ENCODE measurements at places on chromosomes 13 and 19.

GRCh38 chr13:45602183-45603170 is 13.1 kb downstream of the ERICH6B start:
- H3K36me3 ChIP-seq = no peaks in the 10 kb centered on the region
- no peak overlapping the region for H3K27ac ChIP-seq
- no peak for DNase-seq
- no peak overlapping the region for H3K4me3 ChIP-seq
- no peaks in the 10 kb centered on the region for H3K4me1 ChIP-seq

GRCh38 chr13:57865600-57866294 is 234.2 kb downstream of the PCDH17 start:
- no peak overlapping the region for H3K27ac ChIP-seq
- no peaks in the 10 kb centered on the region for H3K4me1 ChIP-seq
- H3K36me3 ChIP-seq = no peaks in the 10 kb centered on the region
- no peak for DNase-seq

DNA sequence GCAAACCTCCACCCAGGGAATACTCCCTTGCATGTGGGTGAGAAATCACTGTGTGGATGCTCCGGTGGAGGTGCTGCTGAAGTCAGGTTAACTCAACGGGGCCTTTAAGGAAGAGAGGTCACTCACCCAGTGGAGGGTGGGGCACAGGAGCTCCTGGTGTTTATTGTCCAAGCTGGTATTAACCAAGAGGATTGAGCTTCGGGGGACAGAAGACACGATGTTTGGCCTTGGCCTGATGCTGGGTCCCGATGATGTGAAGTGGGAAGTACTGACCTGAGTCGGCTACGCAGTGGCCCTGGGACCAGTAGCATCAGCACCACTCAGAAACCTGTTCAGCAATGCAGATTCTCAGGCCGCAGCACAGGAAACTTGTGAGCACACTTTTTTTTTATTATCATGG is 85.7 kb upstream of the WASF3 start:
- no peaks in the 10 kb centered on the region for H3K27me3 ChIP-seq
- no peak for DNase-seq
- no peaks in the 10 kb centered on the region for H3K36me3 ChIP-seq

DNA sequence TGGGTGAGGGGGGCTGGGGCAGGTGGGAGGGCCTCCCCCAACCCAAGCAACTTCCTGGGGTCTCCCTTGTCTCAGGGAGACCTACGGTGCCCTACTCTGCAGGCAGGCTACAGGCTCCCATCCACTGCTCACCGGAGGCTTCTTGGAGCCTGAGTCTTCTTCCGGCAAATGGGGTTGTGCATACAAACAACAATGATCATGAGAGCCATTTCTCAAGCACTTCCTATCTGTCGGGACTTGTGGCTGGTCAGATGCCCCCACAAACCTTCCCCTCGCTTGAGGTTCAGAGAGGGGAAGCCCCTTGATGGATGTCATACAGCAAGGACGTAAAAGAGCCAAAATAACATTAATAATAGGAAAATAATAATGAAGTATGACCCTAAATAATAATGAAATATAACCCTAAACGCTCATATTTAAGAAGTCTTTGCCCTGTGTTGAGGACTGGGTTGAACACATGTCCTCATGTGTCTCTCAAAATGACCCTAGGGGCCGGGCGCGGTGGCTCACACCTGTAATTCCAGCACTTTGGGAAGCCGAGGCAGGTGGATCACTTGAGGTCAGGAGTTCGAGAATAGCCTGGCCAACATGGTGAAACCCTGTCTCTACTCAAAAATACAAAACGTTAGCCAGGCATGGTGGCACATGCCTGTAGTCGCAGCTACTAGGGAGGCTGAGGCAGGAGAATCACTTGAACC is 727 bp downstream of the CD37 start:
- peaks cover 16% of the 10 kb centered on the region for H3K27me3 ChIP-seq
- H3K4me1 ChIP-seq = peaks cover 3% of the 10 kb centered on the region
- no peak for DNase-seq
- peaks cover 2% of the 10 kb centered on the region for H3K36me3 ChIP-seq

DNA sequence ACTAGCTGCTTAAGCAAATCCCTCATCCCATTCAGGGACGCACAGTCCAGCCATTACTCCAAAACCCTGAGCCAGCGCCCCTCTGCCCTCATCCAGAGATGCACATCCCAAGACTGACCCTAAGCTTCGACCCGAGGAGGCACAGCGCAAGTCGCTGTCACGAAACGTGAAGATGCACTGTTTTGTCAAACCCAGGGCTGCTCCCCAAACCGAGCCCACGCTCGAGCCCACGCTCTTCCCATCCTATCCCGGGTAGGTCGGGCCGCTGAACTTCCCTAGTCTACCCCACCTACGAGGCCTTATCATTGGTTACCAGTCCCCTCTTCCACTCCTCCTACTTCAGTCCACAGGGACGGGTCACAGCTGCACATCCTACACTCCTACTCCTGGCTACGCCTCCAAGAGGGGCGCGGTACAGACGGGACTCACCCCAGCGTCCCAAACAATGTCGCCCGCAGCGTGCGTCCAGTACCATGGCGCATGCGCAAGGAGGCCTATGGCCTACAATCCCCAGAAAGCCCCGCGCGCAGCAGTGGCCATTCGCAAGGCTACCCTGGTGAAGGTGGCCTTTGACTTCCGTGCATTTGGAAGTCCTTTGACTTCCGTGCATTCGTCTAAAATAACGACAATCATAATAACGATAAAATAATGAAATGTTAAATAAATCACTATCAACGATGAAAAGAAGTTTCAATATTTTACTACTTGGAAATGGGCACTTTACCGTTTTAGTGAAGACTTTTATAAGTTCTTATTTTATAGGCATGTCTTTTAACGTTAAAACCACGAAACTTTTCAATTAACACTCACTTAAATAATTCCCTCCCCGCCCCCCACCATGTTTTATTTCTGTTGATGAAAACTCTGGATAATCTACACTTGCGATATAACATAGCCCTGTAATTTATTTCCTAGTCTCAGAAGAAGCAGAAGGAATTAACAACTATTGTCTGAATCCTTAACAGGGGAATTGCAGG is at the start of gene ZNF285:
Gene ZNF285 (minus strand): TSS at position 470 of the 977 bp plus-strand sequence. CDS start 4,395 bp downstream, outside the sequence.
- H3K27me3 ChIP-seq = no peaks in the 10 kb centered on the region
- H3K36me3 ChIP-seq = no peaks in the 10 kb centered on the region
- H3K27ac ChIP-seq = no peak within 1 kb of the TSS
- no peaks in the 10 kb centered on the region for H3K4me1 ChIP-seq
- peak; percentile 91 for DNase-seq
- peak within 1 kb of the TSS; percentile 58 for H3K4me3 ChIP-seq

DNA sequence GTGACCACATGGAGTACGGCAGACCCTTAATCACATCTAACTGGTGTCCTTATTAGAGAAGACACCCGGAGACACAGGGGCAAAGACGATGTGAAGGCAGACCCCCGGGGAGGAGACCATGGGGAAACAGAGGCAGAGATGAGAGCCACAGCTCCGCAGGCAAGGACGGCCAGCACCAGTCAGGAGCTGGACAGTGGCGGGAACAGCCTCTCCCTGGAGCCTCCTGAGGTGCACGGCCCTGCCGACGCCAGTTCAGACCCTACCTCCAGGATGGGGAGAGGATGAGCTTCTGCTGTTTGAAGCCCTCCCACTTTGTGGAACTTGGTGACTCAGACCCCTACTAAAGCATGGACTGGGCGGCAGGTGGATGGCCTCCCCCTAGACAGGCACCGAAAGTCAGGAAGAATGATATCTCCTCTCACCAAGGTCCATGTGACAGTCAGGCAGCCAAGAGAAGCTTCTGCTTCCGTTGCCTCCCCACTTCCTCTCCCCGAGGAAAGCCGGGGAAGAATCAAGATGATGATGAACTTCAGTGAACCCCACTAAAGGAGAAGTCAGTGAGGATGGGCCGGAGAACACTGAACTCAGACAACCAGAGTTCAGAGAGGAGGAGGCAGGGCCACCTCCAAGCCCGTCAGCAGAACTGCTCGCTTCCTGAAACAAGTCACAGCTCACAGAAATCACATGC is 25.4 kb downstream of the RAB20 start:
- H3K4me3 ChIP-seq = no peak overlapping the region
- H3K36me3 ChIP-seq = no peaks in the 10 kb centered on the region
- H3K4me1 ChIP-seq = no peaks in the 10 kb centered on the region
- no peak overlapping the region for H3K27ac ChIP-seq

- no peak overlapping the region for H3K4me3 ChIP-seq
- no peaks in the 10 kb centered on the region for H3K27me3 ChIP-seq
- H3K36me3 ChIP-seq = no peaks in the 10 kb centered on the region
These were observed 10.4 kb upstream of the ASF1B start for GRCh38 chr19:14146789-14147216.

DNA sequence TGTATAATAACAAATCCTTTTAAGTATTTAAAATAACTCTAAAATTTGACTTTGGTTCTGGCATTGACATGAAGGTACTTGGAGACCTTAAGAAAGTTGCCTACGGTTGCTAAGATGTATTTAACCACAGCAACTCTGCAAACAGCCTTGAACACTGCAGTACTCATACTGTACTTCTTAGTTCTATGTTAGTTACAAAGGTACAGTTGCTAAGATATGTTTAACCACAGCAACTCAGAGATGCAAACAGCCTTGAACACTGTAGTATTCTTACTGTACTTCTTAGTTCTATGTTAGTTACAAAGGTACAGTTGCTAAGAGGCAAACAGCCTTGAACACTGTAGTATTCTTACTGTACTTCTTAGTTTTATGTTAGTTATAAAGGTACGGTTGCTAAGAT is 268.3 kb upstream of the MIR17HG start:
- no peak overlapping the region for H3K4me3 ChIP-seq
- H3K4me1 ChIP-seq = no peaks in the 10 kb centered on the region
- H3K27ac ChIP-seq = no peak overlapping the region
- no peaks in the 10 kb centered on the region for H3K27me3 ChIP-seq

- DNase-seq = no peak
- peak overlapping the region; percentile 35 for H3K4me3 ChIP-seq
- no peaks in the 10 kb centered on the region for H3K27me3 ChIP-seq
- peak overlapping the region; percentile 81 for H3K27ac ChIP-seq
These were observed 5.2 kb downstream of the ITPKC start for GRCh38 chr19:40721936-40722661.

DNA sequence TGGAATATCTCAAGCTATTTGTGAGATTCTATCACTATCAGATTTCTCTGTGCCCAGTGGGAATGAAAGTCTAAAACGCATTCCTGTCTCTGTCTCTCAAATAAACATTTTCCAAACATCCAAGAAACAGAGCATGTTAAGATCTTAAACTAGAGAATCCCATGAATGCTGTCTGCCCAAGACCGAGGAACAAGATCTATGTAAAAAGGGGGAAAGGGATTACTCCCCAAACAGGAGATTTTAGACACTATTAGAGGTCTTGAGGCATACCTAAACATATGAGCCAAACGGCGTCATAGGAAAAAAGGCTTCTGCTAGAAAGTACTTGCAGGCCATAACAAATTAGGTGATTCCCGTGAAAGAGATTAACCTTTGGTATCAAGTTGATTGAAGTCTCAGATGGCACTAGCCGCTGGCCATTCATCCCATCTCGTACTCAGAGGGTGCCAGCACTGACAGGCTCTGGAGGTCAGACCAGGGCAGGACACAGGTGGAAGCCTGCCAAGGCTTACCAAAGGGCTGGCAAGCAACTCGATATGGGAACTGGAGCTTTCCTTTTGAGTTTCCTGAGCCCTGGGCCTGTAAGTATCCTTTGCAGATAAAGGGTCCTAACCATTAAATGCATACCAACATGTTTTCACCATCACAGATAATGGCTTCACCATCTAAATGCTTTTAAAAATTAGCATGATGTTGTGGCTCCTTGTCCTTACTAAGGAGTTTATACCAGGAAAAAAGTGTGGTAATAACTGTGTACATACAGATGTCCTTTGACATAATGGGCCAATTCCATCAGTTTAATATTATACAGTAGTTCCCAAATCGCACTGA is 225.2 kb downstream of the FOXO1 start:
- DNase-seq = no peak
- H3K36me3 ChIP-seq = no peaks in the 10 kb centered on the region
- H3K4me1 ChIP-seq = peaks cover 8% of the 10 kb centered on the region
- H3K27me3 ChIP-seq = no peaks in the 10 kb centered on the region

- no peak for DNase-seq
- no peaks in the 10 kb centered on the region for H3K4me1 ChIP-seq
- no peak overlapping the region for H3K4me3 ChIP-seq
- H3K27ac ChIP-seq = no peak overlapping the region
- H3K36me3 ChIP-seq = no peaks in the 10 kb centered on the region
These were observed 154.3 kb upstream of the VSTM2B start for GRCh38 chr19:29371251-29372090.

DNA sequence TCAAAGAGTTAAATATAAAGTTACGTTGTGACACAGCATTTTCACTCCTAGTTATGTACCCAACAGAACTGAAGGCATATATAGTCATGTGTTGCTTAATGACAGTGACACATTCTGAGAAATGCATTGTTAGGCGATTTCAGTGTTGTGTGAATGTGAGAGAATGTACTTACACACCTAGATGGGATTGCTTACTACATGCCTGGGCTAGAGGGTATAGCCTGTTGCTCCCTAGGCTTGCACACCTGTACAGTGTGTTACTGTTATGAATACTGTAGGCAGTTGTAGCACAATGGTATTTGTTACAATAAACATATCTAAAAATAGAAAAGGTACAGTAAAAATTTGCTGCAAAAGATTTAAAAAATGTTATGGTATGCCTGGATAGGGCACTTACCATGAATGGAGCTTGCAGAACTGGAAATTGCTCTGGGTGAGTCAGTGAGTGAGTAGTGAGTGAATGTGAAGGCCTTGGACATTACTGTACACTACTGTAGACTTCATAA is 89.2 kb downstream of the DHRS12 start:
- no peak overlapping the region for H3K4me3 ChIP-seq
- H3K27me3 ChIP-seq = no peaks in the 10 kb centered on the region
- peak; percentile 83 for DNase-seq
- peaks cover 27% of the 10 kb centered on the region for H3K4me1 ChIP-seq
- no peaks in the 10 kb centered on the region for H3K36me3 ChIP-seq

DNA sequence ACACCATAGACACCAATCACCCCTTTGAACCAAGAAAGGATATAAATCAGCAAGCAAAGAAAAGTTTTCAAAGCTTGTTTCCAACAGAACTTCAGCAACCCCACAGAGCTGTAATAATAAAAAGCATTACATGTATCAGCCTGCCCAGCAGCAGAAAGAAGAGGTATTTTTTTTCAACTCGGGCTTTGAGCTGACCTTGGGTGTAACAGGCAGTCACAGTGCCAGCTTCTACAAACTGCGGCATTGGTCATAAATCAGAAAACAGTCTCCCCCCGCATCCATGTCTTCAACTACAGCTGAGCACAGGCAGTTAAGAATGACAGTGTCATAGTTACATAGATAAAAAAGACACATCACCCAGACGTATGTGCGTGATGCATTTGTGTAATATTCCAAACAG is 671.0 kb upstream of the SLITRK1 start:
- H3K4me3 ChIP-seq = no peak overlapping the region
- peaks cover 4% of the 10 kb centered on the region for H3K4me1 ChIP-seq
- no peak overlapping the region for H3K27ac ChIP-seq
- DNase-seq = no peak

GRCh38 chr13:29454931-29455481 is 140.5 kb downstream of the SLC7A1 start:
- H3K4me3 ChIP-seq = no peak overlapping the region
- peak overlapping the region; percentile 47 for H3K27ac ChIP-seq
- no peaks in the 10 kb centered on the region for H3K27me3 ChIP-seq
- H3K4me1 ChIP-seq = peaks cover 41% of the 10 kb centered on the region
- peak; percentile 59 for DNase-seq
- no peaks in the 10 kb centered on the region for H3K36me3 ChIP-seq

- DNase-seq = no peak
- no peaks in the 10 kb centered on the region for H3K27me3 ChIP-seq
- H3K36me3 ChIP-seq = no peaks in the 10 kb centered on the region
- H3K27ac ChIP-seq = no peak overlapping the region
These were observed 615.5 kb upstream of the KLHL1 start for GRCh38 chr13:70723732-70724131.

- H3K27me3 ChIP-seq = no peaks in the 10 kb centered on the region
- H3K27ac ChIP-seq = no peak overlapping the region
- no peak for DNase-seq
- no peak overlapping the region for H3K4me3 ChIP-seq
- no peaks in the 10 kb centered on the region for H3K36me3 ChIP-seq
These were observed 88.0 kb downstream of the PCCA start for GRCh38 chr13:100176801-100177400.
